ENCODE measurements at places on chromosomes 6 and 20.

DNA sequence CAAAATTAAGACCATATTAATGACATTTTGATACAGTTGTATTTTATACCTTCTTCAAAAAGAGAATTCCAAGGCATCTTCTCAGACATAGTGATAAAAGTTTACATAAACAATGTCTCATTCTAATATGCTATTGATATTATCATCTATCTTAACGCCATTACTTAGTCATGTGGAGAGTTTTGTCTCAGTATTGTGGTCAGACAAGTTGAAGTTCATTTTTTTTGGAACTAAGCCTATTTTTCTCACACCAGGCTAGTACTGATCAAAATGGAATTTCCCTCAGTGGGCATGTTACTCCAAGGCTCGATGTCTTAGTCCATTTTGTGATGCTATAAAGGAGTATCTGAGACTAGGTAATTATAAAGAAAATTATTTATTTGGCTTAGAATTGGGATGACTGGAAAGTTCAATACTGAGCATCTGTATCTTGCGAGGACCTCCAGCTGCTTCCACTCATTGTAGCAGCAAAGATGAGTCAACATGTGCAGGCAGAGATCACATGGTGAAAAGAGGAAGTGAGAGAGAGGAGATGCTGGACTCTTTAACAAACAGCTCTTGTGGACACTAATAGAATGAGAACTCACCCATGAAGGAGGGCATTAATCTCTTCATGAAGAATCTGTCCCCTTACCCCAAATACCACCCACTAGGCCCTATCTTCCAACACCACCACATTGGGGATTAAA, 825.5 kb upstream of the MANEA start:
- DNase-seq = no peak

DNA sequence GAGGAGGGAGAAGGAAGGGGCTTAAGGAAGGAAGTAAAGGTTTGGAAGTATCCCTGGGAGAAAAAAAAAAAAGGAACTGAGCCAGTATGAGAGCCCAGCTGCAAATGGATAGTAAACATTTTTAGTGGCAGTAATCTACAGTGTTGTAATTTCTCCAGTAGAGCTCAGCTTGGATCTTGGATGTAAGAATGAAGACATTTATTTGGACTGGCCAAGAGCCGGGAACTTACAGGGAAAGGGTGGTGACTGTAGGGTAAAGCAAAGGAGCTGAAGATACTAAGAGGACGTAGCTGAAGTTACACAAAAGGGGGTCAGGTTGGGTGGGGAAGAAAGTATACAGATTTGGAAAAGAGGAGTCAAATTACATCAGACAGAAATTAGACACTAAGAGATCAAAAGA, 13.5 kb downstream of the EEF1E1 start:
- no peak for DNase-seq

DNA sequence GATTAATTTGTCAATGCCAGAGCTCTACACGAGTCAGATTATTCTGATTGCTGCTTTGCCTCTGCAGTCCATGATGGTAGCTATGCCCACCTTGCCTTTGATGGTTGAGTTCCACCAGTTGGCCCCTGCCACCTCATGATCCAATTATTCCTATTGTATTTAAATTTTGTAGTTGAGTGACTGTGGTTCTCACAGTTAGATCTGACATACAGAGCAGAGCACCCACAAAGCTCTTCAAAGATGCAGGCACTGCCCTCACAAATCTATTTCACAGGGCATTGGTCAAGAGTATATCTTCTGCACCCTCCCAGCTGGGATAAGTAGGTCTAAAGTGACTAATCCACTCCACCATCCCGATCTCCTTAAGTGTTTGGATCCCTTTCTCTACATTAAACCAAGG, 318.8 kb downstream of the EYA4 start:
- no peak for DNase-seq

DNA sequence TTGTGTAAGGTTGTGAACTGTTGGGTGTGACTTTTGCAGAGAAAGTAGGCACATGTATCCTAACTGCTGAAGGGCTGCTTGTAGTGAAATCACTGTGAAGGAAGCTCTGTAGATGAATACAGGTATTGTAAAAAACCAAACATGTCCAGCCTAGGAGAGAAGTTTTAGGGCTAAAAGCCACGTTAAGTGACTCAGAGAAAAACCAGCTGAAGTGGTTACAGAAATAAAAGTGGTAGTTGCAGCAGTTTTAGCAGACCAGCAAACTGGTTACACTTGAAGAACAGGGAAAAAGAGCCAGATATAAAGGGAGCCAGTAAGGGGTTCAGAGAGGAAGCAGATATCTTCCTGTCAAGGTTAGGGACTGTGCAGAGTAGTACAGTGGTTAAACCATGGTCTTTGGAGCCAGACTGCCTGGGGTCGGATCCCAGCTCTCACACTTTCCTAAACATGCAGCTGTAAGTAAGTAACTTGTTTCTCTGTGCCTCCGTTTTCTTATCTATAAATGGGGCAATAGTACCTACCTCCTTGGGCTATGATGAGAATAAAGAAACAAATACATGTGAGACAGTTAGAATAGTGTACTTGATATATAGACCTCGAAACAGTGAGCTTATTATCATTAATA, 33.8 kb upstream of the RNF8 start:
- no peak for DNase-seq

GRCh38 chr6:30154709-30155519, 6.1 kb downstream of the TRIM10 start:
- no peak for DNase-seq
